Epithelial cell of proximal tubule (primary cell): ENCODE measurements at places on chromosomes 3 and 15.

DNA sequence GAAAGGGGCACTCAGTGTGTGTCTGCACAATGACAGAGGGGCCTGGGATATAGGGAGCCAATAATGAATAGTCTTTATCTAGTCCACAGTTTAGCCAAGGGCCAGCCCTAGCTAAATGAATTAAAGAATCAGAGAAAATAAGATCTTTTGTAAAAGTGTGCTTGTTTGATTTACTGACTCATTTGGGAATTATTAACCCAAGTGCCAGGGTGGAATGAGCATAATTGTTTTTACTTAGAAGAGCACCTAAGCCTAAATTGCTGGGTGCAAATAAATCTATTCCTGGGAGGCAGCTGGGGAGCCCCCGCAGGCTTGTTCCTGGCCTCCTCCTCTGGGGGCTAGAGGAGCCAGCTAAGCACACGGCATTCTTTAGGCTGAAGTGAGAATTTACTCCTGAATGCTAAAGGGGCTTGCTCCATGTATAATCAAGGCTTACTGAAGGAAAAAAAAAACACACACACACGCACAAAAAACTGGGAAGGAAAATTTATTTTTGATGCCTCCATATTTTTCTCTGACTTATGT is 405.3 kb upstream of the SUCLG2 start:
- DNase-seq: peak; percentile 52

- no peak for DNase-seq
Observed at GRCh38 chr3:11568503-11569155, 75.1 kb downstream of the VGLL4 start.

GRCh38 chr3:12471241-12471640 is 13.0 kb upstream of the TSEN2 start:
- DNase-seq: no peak

GRCh38 chr3:187925326-187925725 is 180.1 kb upstream of the BCL6 start:
- DNase-seq: no peak
